ENCODE measurements at places on chromosomes 4 and X.

GRCh38 chrX:19177721-19178120 is 55.5 kb upstream of the ADGRG2 start:
- peak; percentile 9 for DNase-seq

DNA sequence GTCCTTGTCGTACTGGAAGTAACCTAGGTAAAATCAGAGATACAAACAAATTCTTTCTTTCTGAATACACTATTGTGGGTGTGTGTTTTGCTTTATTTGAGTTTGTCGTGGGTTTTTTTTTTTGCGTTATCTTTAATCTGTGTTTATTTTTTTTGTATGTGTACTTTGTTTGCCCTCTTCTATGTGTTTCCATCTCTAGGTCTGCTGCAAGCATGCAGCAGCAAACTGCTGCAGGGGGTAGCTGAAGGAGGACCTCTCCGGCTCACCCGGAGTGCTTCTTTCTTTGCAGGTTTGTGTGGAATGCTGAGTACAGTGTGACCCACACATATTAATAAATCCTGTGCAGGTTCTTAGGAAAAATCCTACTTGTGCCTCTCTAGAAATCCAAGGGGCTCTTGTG is 64.8 kb downstream of the FNIP2 start:
- no peak for DNase-seq

DNA sequence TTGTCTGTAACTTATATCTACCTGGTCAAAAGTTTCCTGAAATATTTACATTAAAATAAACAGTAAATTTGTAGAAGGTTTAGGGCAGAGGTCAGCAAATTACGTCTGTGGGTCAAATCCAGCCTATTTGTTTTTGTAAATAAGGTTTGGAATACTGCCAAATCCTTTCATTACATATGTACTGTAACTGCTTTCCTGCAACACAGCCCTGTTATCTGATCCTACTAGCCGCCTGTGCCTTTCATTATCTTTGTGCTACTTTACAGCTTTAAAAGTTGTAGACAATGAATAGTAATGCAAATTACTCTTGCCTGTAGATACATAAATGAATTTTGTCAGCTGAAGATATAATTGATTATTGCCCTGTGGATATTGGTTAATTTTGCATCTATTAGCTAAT is 369.6 kb upstream of the SLC7A11 start:
- DNase-seq = no peak

DNA sequence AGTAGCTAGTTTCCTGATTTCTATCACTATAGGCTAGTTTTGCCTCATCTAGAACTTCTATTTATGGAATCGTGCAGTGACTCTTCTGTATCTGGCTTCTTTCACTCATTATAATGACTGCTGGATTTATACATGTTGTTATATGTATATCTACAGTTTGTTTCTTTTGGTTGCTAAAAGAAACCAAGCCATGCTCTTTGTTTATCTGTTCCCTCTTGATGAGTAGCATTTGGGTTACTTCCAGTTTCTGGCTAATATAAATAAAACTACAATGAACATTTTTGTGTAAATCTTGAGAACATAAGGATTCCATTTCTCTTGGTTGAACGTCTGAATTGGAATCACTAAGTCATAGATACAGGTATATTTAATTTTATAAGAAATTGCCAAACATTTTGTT is 73.9 kb downstream of the ARHGAP24 start:
- no peak for DNase-seq

DNA sequence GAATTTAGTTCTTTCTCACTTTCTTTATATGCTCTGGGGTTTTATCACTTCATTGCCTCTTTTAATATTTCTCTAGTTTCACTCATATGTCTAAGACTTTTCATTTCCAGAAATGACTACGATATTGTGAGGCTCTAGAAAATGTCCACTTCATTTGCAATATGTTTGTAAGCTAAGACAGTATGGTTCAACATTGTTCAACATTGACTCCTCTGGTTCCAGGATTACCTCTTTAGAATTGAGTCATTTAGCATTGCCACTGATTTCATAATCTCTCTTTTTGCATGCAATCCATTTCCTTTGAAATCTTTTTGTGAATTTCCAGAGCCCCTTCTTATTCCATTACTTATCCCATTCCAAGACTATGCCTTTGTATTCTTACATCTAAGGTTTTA is 32.3 kb downstream of the BBS12 start:
- no peak for DNase-seq

- no peak for DNase-seq
Measured at GRCh38 chr4:138595731-138596460, 353.7 kb upstream of the SLC7A11 start.

- no peak for DNase-seq
Measured at GRCh38 chrX:138057883-138058282, 492.0 kb downstream of the ZIC3 start.

DNA sequence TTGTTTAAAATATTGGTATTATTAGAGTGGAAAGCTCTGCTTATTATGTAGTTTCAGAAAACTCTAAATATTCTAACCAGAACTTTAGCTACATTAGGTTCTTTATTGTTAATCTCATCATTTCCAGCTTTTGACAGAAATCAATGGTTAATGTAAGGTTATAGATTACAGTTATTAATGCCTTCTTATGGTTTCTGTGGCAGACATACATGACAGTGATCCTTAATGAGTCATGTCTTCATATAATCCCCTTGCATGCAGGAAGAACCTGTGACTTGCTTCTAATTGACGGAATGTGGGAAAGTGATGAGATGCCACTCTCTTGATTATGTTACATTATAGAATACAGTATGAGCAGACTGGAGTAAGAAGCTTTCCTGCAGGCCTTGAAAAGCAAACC is 23.5 kb downstream of the KLHL8 start:
- DNase-seq = no peak

DNA sequence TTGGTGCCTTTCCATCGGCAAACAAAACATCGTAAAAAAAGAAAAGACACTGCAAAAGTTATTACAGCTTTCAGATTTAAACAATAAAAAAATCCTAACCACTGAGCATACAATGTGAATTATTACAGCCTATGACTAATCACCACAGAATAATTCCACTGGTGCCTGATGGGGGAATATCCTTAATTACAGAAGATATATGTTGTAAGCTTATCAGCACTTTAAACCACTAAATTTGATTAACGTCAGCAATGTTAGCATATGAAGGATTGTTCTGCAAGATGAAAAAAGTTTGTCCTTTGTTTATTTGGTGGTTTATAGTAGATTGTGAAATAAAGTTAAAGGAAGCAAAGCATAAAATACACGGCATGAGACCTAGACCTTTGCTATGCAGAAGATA is 210.2 kb upstream of the ADAMTS3 start:
- DNase-seq = no peak

DNA sequence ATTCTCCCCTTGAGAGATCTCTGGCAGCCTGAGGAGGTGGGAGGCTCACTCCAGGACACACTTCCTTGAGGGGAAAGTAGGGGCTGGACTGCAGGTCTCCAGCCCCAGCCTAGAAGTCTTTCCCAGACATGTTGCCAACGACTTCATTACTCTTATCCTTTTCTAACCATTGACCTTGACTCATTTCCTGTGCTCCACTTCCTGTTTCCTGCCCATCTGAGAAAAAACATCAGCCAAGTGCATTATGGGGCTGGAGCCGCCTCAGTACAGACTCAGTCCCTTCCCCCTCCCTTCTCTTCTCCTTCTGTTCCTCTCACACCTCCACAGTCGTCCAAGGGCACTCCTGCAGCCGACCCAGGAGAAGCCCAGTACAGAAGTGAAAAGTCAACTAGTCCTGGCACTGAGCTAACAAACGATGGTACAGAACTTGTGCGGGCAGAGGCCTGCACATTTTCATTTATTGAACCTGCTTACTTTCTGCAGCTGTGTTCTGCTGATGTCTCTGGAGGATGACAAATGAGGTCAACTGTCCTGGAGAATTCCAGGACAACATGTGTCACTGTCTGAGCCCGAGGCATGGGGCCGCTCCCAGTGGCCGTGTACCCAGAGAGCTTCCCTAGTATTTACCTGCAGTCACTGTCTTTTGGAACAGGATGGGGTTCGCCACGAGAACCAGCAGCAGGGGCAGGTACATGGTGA is 20.1 kb downstream of the GPR143 start:
- no peak for DNase-seq

DNA sequence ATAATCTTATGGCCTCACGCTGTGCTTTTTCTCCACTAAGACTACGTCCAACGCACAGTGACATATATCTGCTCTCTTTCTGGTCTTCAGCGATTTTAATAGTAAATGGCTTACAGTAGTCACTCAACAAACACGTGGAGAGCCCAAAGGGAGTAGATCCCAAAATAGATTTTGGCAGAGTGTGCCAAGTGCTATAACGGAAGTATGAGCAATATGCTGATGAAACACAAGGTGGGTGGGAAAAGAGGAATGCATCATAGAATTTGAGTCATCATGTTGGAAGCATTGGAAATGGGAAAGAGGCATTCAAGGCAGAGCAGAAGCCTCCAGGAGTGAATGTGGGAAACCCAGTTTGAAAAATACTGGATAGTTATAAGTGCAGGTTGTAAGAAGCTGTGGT is 129.1 kb upstream of the LDB2 start:
- no peak for DNase-seq

GRCh38 chr4:91207535-91207934 is 1080.3 kb downstream of the CCSER1 start:
- DNase-seq = no peak

DNA sequence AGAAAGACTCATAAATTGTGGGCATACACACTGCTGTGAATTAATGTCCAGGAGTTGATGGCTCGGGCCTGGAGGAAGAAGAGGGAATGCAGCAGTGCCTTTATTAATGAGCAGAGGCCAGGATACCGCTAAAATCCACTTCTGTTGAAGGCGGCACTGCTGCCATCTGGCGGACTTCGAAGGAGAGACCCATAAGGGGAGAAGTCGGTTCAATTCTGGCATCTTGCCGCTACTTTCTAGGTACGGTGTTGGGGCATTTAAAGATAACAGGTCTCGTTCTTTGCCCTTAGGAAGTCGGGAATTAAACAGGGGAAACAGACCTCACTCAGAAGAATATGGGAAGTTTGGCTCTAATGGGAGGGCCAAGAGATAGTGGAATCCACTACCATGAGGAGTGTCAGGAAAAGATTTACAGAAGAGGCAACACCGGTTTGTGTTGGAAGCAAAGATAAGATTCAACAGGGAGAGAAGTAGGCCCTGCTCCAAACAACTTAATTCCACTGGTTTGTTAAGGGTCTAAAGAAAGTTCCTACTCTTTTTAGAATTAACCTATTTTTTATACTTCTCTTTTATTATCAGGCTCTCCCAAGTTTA is 133.6 kb upstream of the GIMD1 start:
- DNase-seq = peak; percentile 1

- no peak for DNase-seq
Measured at GRCh38 chr4:53355930-53356521, 9.8 kb downstream of the SCFD2 start.

DNA sequence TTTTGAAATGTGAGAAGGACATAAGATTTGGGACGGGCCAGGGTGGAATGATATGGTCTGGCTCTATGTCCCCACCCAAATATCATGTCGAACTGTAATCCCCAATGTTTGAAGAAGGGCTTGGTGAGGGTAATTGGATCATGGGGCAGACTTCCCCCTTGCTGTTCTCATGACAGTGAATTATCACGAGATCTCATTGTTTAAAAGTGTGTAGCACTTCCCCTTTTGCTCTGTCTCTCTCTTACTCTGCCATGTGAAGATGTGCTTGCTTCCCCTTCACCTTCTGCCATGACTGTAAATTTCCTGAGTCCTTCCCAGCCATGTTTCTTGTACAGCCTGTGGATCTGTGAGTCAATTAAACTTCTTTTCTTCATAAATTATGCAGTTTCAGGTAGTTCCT is 17.5 kb downstream of the MTMR8 start:
- DNase-seq = no peak

- DNase-seq = no peak
Measured at GRCh38 chr4:39655211-39655610, 16.5 kb upstream of the SMIM14 start.

DNA sequence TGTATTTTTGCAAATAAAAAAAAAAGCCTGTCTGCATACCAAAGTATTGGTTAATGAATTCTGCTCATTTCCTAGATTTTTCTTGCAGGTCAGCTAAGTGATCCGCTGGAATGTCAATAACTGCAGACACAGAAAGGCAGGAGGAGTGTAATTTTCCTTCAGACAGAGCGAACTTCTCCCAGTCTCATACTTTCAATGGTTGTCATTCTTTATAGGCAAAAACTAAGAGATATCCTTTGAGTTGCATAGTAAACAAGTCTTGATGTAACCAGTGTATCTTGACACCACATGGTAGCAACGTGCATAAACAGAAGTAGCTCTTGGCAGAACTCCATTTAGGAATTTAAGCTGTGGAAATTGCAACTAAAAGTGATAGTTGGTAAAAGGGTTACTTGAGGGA is 8.2 kb downstream of the CAPN6 start:
- no peak for DNase-seq

GRCh38 chr4:132493476-132493875 is 655.6 kb upstream of the PCDH10 start:
- DNase-seq = no peak

- no peak for DNase-seq
Measured at GRCh38 chr4:20288846-20289512, 37.3 kb downstream of the SLIT2 start.

DNA sequence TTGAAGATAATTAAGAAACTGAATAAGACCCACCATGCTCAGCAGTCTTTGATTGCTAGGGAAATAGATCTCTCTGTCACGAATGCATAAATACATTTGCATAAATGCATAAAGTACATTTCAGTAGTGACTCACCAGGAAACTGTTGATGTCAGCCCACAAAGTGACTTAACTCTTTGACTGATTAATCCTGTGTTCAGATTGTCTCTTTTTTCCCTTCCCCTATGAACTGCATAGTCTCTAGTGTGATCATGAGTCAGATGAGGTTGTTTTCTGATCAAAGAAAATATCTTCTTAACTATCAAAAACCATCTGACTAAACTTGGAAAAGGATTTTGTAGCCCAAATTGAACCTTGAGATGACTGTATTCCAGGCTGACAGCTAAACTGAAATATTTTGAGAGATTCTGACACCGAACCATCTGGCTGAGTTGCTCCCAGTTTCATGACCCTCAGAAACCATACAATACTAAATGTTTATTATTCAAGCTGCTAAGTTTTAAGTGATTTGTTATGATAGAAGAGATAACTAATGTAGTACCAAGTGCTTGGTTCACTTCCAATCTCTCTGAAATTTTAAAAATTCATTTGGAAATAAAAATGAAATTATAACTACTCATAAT is 1381.5 kb upstream of the AGA start:
- DNase-seq = no peak

- DNase-seq = no peak
Measured at GRCh38 chr4:83112231-83112630, 2.3 kb downstream of the PLAC8 start.

DNA sequence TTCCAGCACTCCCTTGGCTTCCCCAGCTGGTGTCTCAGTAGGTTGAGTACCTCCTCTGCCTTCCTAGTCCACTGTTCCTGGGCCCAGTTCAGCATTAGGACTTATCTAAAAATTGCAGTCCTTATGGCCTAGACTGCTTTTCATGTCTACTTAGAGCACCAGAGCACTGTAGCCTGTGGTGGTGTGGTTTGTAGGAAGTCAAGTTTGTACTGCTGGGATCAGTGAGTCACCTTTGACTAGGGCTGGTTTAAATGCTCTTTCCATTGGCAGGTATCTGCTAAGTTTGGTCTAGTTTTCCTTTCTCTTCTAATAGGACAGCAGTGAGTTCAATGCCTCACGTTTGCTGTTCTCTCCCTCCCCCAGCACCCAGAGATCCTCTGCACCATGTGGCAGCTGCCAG is 233.6 kb upstream of the WDFY3 start:
- no peak for DNase-seq

GRCh38 chr4:170990989-170991589 is 822.1 kb upstream of the GALNTL6 start:
- DNase-seq = no peak

GRCh38 chr4:127370604-127371003 is 262.2 kb upstream of the INTU start:
- no peak for DNase-seq

GRCh38 chr4:101699441-101700124 is 90.9 kb upstream of the BANK1 start:
- no peak for DNase-seq
